NCI-H1694 treated with DMSO at 0.1 percent for 48 hours (cell line): ENCODE measurements at places on chromosomes 13 and 19.

DNA sequence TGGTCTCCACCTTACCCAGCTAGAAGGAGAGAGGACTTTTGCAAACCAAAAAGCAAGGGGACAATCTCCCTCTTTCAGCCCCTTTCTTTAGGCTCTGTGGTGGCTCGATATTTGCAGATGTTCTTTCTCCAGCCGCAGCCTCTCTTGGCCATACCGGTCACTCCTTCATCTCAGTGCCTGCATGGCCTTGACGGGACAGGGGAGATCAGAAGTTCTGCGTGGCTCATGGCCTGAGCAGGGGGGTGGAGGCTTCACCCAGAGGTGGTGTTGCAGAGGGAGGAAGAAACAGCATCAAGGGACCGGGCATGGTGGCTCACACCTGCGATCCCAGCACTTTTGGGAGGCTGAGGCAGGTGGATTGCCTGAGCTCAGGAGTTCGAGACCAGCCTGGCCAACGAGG lies 53.2 kb downstream of the MYO9B start:
- no peak for DNase-seq

DNA sequence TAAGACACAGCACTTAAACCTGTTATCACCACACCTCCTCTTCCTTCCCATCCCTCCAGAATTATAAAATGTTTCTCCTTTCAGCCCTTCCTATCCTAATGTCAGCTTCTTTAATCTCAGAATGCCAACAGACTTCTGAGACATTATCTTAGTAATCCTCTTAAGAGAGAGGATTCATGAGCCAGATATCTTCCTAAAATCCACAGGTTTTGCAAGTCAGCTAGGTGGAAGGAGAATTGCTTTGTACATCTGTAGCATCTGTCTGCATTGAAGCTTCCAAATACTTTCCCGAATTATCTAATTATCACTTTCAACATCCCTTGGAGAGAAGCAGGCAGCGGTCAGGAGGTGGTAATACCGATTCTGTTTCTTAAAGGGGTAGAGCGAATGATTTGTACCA lies 179.1 kb downstream of the DCT start:
- DNase-seq: no peak

- DNase-seq: no peak
Observed at GRCh38 chr13:113589251-113589960, 4.9 kb downstream of the TFDP1 start.

GRCh38 chr13:82688400-82688994 lies 1193.8 kb downstream of the SLITRK1 start:
- DNase-seq: no peak

DNA sequence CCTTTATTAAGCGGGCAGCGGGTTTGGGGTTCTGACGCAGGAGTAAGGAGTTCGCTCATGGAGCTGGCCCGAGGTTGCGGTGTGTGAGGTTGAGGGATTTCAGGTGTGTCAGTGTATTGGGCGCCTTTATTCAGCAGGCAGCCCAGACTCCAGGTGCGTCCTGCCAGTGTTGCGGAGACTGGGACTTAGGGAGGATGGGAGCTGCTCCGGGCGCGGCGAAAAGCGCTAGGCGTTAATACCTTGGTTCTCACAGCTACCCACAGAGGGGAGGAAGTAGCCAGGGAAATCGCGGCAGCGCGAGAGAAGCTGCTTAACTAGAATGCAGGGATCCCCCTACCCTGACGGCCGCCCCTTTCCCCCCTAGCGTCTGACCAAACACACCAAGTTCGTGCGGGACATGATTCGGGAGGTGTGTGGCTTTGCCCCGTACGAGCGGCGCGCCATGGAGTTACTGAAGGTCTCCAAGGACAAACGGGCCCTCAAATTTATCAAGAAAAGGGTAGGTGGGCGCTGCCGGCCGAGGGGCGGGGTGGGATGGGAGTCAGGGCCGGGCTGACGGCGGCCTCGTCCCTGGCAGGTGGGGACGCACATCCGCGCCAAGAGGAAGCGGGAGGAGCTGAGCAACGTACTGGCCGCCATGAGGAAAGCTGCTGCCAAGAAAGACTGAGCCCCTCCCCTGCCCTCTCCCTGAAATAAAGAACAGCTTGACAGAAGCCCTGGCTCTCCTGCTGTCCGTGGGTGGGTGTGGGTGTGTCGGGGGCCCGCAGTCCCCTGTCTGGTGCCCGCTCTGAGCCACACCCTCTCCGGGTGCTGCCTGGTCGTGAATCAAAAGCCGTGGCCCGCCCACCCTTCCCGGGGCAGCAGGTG lies 1.1 kb downstream of the RPL36 start:
- no peak for DNase-seq

DNA sequence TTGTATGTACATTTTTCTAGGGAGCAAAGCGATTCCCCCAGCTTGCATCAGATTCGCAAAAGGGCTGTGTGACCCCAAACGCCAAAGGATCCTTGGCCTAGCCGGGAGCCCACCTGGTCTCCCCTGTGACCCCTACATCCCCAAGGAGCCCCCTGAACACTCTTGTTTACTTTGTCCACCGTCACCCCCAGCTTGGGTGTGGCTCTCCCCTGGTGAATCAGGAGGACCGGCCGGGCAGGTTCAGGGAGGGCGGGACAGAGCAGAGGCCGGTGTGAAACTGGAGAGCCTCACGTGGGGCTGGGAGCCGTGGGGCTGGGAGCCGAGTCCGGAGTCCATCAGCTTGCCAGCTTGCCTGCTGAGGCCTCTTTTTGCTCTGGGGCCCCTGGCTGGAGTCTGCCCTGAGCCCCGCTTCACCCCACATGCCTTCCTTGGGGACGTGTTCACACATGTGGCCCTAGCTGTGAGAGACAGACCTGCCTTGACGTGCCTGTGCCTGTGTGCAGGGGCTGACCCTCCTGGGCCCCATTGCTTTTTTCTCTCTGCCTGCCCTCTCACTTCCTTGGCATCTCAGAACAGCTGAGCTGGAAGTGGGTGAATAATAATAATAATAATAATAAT lies 2.0 kb downstream of the ITPKC start:
- DNase-seq: no peak

DNA sequence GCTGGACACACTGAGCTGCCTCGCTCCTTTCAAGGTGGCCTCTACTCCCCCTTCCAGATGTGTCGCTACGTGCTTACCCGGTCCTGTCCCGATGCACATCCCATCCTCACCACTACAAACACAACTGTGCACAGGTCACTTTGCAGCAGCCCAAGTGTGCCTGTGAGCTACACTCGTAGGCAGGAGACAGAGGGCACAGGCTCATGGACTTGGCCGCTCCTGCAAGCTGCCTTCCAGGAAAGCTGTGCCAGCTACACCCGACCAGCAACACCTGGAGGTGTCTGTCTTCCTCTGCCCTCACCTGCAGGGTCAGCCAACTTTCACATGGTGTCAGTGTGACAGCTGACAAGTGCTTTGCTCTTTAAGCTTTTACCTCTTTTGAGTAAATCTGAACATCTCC lies 15.4 kb downstream of the CARS2 start:
- no peak for DNase-seq

DNA sequence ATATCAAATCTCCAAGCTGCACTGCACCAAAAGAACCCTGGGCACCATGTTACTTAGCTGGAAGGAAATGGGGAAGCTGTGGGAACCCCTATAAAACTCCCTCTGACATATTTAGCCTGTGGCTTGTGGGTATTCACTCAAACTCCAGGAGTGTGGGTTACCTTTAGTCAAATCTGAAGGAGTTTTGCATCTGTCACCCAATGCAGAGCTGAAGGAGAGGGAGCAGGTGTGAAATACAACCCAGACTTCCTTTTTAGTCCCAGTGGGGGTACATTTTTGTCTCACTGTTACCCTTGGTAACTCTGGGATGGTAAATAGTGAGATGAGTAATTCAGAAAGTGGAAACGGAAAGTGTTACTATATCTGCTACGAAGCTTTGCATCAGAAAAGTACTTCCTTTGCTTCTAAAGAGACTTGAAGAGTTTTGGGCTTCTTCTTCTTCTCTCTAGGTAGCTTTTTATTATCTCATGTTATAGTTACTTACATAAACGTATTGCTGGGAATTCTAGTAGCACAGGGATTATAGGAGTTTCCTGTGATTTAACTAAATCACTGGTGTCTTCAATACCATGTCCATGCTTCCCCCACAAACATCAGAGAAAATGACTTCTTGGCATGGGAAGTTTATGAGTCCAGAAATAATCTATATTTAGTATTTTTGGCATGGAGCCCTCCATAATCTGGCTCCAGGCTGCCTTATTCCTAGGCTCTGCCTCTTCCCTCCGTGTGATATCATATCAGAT lies 105.9 kb downstream of the AKAP11 start:
- DNase-seq: no peak

- peak; percentile 32 for DNase-seq
Observed at GRCh38 chr19:48997972-48998371, 4.3 kb downstream of the RUVBL2 start.

DNA sequence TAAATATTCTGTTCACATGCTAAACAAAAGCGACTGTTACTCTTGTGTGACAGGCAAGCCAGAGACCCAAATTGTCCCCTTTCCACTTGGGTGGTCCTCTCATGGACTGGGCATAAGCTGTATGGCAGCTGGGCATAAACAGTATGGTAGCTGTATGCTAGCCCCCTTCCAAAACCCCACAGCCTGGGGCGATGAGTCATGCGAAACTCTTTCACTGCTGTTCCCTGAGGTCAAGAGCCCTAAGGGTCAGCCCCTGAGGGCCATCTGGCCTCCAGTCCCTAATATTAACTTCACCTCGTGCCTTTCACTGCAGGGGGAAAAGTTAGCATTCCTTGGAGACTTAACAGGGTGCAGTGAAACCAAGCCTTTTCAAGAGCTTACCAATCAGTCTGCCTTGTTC lies 45.6 kb upstream of the ZNF562 start:
- DNase-seq: no peak
